Activated CD4-positive, alpha-beta T cell treated with anti-CD3 and anti-CD28 coated beads, Interleukin-2, amount 50 U/mL, for 48 hours (primary cell): ENCODE measurements at places on chromosomes 4 and X.

DNA sequence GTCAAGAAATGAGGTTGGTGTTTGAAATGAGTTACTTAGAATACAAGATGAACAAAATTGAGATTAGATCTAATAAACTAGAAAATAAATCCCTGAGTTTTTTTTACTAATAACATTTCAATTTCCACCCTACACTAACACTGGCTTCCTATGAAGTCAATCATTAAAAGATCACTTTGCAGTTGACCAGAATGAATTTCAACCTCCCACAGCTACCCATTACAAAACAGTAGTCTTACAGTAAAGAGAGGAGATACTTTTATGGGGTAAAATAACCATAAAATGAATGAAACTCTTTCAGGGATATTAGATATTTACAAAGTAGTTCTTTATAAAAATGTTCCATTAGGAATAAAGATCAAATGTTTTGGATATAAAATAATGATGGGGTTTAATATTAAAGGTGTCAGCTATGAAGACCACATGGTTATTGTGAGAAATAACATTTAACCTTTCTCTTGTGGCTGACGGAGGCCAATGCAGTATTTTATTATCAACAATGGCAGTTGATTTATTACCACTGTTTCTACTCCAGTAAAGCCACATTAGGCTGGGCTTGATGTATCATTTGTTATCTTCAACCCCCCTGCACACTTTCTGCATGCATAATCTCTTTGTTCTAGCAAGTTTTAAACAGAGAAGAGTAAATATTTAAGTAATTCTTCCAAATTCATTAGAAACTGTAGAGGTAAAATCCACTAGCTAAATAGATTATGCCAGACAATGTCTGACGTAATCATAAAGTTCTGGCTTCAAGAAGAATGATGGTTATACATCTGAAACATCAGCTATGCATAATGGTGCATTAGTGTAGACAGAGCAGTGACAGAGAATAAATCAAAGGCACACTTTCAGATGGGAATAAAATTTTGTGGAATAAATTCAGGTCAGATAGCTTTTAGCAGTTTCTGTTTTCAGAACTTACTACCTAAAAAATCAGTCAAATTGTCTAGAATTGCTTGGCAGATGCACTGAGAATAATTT lies 516.6 kb downstream of the PCDH18 start:
- DNase-seq, result no peak

DNA sequence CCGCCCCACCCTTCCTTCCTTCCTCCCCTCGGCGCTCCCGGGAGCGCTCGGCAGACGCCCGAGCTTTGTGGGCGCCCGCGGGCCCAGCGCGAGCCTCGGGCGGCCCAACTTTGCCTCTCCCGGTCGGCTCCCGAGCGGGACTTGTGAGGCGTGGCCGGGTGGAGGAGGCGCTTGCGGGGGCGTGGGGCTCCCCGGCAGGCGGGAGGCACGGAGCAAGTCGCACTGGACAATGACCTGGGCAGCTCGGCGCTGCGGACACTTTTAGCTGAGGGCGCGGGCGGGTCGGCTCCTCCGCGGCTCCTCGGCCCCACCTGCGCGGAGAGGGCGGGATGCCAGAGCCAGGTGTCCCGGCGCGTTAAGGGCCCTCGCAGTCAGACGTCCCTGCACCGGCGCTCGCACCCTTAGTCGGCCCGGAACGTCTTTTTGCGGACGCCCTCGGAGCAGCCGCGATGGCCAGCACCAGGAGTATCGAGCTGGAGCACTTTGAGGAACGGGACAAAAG lies 385 bp downstream of the DCLK2 start:
- peak; percentile 14 for DNase-seq

DNA sequence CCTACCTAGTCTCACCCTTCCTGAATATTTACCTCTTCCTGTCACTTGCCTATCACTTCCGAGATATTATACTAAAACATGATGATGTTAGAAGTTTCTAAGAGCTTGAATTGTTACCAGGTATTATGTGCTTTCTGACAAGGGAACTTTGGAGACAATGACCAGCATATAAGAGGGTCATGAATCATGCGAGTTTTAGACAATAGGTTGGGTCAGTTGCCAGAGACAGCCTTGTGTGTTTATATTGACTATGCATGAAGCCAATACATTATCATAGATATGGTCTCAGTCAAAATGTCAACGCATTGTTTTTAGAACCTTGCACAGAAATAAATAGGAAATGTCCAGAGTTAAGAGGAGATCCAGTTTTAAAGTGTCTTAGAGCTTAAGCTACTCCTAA lies 116.8 kb downstream of the KLHL4 start:
- no peak for DNase-seq

- no peak for DNase-seq
These were observed 6.3 kb upstream of the AP1S2 start for GRCh38 chrX:15860921-15861320.
